ENCODE measurements at places on chromosomes 6 and 20.

DNA sequence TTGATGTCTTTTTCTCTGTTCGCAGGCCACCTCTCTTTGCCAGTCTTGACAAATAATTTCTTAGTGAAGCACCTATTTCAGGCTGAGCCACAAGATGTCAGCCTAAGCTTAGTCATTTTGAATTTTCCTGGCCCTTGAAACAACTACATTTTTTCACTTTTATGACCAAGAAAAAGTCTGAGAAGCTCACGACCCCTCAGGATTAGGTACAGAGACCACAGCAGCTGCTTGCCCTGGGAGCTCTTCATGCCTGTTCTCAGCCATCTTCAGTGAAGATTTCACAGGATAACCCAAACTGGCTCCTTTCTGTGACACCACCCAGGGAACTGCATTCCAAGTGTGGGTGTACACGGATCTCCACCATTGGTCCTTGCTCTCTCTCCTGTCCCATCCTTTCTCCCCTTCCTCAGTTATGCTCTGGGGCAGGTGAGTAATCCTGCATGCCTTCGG lies 38.4 kb upstream of the SPTLC3 start:
- no peak for DNase-seq

DNA sequence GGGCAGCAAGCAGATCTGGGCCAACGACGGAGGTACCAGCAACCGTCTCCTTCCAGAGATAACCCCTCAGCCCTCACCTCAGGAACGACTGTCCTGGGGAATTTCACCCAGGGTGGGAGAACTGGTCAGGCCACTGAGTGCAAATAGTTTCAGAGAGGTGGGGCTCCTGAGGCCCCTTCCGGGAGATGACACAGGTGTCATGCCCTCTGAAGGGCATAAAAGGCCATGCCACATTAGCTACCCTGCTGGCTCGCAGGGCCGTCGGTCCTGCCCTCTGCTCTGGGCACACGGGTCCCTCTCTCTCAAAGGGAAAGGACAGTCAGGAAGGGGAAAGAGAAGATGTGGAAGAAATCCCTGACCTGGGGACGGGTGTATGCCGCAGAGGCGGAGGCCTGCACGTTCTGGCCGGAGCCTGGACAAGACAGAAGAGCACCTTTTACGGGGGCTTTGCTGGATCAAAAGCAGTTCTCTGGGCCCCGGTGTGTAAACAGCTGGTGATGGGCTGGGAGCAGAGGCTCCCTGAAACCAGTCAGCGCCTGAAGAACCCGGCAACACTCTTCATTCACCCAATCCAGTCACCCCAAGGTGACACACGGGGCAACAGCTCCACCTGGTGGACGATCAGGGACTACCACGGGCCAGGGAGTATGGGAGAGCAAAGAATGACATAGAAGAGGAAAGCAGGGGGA lies 6.4 kb upstream of the TAF8 start:
- peak; percentile 95 for DNase-seq

DNA sequence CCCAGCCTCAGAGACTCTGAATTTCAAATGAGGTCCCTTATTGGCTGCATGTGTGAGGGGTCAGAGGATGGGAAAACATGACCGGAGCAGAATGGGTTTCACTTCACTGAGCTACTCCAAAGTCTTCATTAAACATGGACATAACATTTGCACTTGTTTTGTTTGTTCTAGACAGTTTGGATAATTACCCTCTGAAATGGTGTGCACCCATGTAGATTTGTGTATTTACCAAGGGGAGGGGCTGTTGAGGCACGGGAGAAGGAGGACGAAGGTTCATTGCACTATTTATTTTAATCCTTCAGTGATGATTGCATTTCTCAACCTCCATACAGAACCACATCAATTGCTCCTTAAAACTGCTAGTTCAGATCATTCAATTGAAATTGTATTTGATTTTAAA lies 364.2 kb downstream of the TFAP2B start:
- no peak for DNase-seq

GRCh38 chr6:467111-467510 lies 75.6 kb downstream of the IRF4 start:
- DNase-seq: no peak

- DNase-seq: no peak
These were observed 166.4 kb downstream of the CD24 start for GRCh38 chr6:106807947-106808611.

DNA sequence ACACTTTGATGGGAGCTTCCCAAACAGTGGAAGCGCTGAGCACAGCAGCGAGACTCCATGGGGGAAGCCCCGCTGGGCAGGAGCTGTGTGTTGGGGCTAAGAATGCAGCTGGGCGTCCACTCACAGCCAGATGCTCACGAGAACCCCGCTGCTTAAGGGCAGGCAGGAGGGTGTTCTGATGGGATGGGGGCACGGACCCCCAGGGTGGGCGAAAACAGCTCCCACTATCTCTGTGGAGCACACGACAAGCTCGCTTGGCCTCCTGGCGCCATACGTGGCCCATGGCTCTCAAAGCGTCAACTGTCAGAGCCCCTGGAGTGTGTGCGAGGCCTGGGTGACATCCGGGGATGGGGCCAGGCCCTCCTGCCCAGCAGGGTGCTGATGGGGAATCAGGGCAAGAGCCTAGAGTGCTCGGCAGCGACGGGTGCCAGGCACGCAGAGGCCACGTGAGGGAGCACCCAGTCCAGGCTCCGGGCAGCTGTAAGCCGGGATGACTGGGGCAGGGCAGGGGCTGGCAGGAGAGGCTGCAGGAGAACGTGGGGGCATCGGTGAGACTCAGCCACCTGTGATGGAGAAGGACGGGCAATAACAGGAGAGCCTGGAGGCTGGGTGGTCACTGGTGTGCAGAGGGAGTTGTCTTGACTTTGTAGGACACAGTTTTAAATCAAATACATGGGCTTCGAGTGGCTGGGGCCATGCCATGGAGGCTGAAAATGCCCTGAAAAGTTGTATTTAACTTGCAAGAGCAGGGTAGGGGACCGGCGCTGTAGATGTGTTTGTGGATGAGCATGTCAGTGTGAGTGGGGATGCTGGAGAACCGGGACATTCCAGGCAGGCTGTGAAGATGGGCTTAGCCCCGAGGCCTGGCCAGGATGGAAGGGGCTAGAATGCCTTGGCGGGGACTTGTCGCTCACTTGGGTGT lies 27.3 kb downstream of the PYGB start:
- no peak for DNase-seq

GRCh38 chr6:19395316-19395715 lies 441.9 kb upstream of the ID4 start:
- DNase-seq: no peak

DNA sequence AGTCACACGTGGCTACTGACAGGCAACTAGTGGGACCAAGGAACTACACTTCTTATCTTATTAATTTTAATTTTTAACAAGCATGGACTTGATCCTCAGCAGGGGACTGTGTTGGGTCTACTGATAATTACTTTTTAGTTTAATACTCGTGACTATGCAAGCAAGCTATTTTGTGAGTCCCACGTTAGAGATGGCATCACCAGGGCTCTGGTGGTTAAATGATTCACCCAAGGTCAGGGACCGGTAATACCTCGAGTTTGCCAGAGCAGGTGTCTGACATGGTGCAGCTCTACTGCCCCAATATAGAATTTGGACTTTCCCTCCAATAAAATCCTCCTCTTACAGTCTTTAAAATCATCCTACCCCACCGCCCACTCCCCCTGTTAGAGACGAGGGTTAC lies 98.6 kb upstream of the RIN2 start:
- no peak for DNase-seq

DNA sequence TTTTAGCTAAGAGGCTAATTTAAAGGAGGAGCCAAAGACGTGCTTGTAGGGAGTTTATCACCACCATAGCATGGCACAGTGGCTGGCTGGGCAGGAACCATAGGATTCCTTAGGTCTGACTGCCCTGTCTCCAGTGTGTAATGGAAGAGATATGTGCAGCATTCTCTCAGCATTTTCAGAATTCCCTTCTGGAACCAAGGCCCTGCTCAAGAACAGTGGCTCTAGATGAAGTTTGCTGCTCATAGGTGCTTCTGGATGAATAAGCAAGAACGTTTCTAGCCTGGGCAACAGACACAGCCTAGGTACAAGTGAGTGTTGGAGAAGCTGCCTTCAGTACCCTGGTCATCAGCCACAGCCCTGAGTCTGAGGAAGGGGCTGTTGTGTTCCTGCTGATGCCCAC lies 69.1 kb downstream of the LCA5 start:
- DNase-seq: no peak

DNA sequence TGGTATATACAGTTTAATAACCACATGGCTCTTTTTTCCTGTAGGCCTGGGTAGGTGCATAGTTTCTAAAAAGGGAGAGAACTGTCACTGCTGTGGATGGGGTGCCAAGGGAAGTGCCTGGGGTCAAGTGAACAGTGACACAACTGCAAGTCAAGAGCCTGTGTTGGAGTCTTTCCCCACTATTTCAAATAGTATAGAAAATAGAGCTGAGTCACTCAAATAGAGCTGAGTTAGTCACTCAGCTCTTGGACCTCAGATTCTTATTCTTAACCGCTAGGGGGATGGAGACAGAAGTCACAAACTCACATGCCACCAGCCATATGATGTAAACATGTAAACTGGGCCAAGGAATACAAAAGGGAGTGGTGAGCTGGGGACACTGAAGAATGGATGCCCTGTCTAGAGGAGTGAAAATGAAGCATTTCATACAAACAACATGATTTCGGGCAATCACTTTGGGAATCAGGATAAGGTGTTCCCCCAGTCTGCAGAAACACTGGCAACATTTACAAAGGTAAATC lies 2.1 kb downstream of the NQO2 start:
- no peak for DNase-seq

DNA sequence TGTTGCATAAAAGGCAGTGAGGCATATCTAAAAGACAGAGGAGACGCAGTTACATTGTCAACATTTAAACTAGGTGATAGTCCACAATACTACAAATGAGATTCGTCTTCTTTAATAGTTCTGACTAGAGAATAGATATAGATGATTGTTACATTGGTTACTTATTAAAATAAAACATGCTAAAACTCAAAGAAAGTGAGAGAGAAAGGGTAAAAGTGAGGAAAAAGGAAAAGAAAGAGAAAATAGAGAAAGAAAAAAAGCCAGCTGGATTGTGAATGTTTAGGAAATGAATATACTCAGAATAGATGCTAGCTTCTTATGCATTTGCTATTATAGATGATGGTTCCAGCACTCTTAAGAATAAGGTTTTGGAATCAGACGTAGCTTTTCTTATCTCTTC lies 27.7 kb upstream of the FAM162B start:
- DNase-seq: no peak

- no peak for DNase-seq
These were observed 293.5 kb downstream of the ARHGAP18 start for GRCh38 chr6:129416337-129416990.

DNA sequence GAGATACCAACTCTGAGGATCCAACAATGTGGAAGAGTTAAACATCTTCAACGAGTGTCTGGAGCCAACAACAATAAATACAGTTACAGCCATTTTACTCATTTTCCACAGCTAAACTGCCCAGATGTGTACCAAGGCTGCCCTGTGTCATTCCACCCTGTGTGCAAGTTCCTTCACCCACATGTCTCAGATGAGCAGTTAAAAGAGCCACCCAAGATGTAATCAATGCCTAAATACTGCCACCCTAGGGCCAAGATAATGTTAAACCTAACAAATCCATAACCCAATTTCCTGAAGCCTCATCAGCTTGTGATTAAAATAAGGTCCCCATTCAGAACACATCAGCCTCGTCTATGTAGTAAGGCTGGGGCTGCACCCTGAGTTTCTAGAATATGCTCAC lies 59.9 kb downstream of the GMDS start:
- no peak for DNase-seq

- DNase-seq: no peak
These were observed 63.1 kb downstream of the CDS2 start for GRCh38 chr20:5189917-5190316.

DNA sequence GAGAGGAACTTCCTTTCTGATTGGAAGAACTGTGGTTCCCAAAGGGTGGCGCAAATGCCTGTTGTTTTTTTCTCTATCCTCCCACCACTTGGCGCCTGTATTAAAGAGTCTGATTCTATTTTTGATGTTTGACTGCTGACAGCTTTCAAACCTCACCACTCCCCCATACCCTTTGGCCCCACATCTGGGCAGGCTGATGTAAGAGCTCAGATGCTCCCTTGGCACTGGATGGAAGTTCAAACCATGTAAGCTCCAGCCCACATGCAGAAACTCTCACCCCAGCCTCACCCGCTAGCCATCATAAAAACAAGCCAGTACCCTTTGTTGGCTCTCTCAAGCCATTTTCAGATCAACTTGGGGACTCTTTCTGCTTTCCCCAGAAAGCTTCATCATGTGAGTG lies 20.0 kb upstream of the TMEM14A start:
- DNase-seq: no peak

DNA sequence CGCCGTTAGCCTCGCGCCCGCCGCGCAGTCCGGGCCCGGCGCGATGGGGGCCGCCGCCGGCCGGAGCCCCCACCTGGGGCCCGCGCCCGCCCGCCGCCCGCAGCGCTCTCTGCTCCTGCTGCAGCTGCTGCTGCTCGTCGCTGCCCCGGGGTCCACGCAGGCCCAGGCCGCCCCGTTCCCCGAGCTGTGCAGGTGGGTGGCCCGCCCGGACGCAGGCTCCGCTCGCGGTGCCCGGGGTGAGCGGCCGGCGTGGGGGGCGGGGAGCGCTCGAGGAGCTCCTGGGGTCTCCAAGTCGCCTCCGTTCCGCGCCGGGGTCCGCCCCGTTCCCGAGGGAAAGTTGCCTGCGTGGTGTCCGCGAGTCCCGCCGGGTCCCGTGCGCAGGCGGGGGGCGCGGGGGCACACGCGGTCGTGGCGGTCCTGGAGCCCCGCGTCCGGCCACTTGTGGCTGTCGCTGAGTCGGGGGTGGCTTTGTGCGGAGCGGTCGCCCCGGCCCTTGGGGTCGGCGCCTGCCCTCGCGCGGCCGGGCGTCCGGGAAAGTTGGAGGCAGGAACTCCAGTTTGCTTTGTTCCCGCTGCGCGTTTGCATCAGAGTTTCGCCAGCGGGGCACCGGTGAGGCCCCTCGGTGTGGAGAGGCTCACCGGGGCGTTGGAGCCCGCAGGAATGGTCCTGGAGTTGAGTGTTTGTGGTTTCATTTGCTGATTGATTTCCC lies 476 bp downstream of the IGF2R start:
- no peak for DNase-seq

GRCh38 chr6:45900808-45901752 lies 114.6 kb downstream of the CLIC5 start:
- DNase-seq: no peak

DNA sequence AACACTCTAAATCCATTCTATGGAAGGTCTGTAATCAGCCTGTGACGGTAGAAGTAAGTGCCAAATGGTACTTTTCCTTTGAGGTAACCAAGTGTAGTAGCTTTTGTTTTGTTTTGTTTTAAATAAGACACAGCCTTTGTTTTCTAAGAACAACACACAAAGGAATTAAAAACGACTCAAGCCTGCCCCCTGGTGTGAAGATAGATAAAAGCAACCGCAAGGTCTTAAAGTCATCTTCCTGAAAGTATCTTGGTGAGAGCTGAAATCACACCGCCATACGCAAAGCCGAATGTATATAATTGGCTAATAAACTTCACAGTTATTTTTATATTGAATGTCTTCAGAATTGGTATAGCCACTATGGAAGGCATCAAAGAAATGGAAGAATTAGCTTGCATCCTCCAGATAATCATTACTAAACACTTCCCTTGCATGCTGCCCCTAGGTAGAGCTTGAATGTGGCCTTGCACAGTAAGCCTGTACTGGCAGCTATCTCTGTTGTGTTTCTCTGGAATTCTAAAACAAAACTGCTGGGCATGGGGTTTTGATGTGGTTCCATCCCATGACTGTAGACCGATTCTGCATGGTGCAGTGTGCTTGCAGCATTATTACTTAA lies 95.6 kb downstream of the LAMP5 start:
- DNase-seq: no peak

- no peak for DNase-seq
These were observed 132.2 kb downstream of the GPX5 start for GRCh38 chr6:28657769-28658465.

- no peak for DNase-seq
These were observed 16.8 kb upstream of the SDCBP2 start for GRCh38 chr20:1345756-1346093.

GRCh38 chr6:146273490-146273889 lies 244.6 kb downstream of the GRM1 start:
- DNase-seq: no peak

Measured in T-helper 1 cell (primary cell).